Fibroblast of villous mesenchyme (primary cell): ENCODE measurements at places on chromosomes 16 and 17. TPM values are rescaled to one million over a fixed set of nuclear protein-coding genes. Genes with fewer than 3 reads are reported as not detected.

The CX3CL1 gene
- total RNA-seq, result 0.32 TPM in 1 of 2 replicates, not detected in the other

The TAT gene
- under 0.01 TPM in 1 of 2 replicates, not detected in the other for total RNA-seq

The VAT1L gene
- 37.6 and 59.3 TPM in 2 replicates for total RNA-seq

The DBF4B gene
- total RNA-seq, result 4.2 and 7.8 TPM in 2 replicates

The ALDH3A2 gene
- total RNA-seq, result 34.5 and 36.7 TPM in 2 replicates

The MGAT5B gene
- total RNA-seq, result 0.32 and 0.43 TPM in 2 replicates

The ERN2 gene
- total RNA-seq, result 0.43 TPM in 1 of 2 replicates, not detected in the other

The PRAC1 gene
- not detected in 2 replicates for total RNA-seq

The CDH5 gene
- total RNA-seq, result not detected in 2 replicates

The KRTAP16-1 gene
- not detected in 2 replicates for total RNA-seq

The SKAP1 gene
- not detected in 2 replicates for total RNA-seq

The SMG1 gene
- total RNA-seq, result 77.0 and 88.5 TPM in 2 replicates

The KRT12 gene
- total RNA-seq, result not detected in 2 replicates

The WBP2 gene
- 18.4 and 26.8 TPM in 2 replicates for total RNA-seq
